ENCODE measurements at places on chromosomes 7 and 10. TPM values are rescaled to one million over a fixed set of nuclear protein-coding genes. Genes with fewer than 3 reads are reported as not detected.

DNA sequence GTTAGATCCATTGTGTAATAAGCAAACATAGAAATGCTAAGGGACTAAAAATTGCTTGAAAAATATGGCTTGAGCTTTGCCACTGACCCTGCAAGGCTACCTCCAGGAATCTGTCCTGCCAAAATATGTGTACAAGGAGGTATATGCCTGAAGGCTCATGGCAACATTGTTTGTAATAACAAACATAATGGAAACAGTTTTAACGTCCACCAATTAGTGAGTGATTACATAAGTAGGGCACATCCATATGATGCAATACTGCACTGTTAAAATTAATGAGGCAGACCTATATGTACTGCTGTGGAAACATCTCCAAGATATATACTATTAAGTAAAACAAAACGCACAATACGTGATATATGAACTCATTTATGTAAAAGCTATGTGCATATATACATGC, 13.1 kb upstream of the GOT1 start:
- no peak for DNase-seq
- H3K27ac ChIP-seq, result no peak overlapping the region
- H3K4me1 ChIP-seq, result no peaks in the 10 kb centered on the region

DNA sequence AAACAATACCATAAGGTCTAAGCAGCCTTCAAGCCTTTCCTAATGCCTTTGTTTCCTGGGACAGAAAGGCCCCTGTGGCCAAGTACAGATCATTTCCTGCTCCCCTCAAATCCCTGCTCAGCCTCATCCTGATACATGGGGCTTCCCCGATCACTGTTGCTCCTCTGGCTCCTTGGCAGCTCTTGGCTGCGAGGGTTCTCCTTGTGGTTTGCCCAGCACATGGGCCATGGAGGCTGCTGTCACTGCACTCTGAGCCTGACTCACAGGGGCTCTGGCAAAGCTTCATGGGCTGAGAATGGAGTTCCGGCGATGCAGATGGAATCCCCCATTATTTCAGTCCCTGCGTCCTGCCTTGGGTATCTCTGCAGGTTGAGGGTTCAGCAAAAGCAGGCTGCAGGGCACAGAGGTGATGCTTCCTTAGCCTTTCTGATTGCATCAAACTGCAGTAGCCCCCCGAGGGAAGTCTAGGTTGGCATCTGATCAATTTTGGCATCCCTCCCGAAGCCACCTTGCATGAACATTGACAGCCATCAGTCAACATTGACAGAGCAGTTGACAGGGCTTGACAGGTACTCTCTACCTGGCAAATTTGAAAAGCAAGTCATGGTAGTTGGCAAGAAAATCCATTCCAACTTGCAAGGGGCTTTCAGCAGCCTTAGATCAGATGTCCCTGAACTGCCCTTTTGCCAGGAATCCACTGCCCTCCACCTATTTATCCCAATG, 168.6 kb downstream of the GFRA1 start:
- DNase-seq, result no peak
- no peaks in the 10 kb centered on the region for H3K36me3 ChIP-seq
- H3K4me3 ChIP-seq, result no peak overlapping the region
- H3K27me3 ChIP-seq, result no peaks in the 10 kb centered on the region
- H3K4me1 ChIP-seq, result peaks cover 12% of the 10 kb centered on the region
- no peak overlapping the region for H3K27ac ChIP-seq

- H3K27ac ChIP-seq, result no peak overlapping the region
- H3K27me3 ChIP-seq, result no peaks in the 10 kb centered on the region
- no peaks in the 10 kb centered on the region for H3K4me1 ChIP-seq
Observed at GRCh38 chr7:145868935-145869334, 247.7 kb upstream of the CNTNAP2 start.

- DNase-seq, result no peak
- no peaks in the 10 kb centered on the region for H3K4me1 ChIP-seq
- H3K27ac ChIP-seq, result no peak overlapping the region
- H3K36me3 ChIP-seq, result no peaks in the 10 kb centered on the region
Observed at GRCh38 chr7:28708033-28708951, 249.8 kb downstream of the TRIL start.

- no peak for DNase-seq
- H3K4me3 ChIP-seq, result no peak overlapping the region
- no peaks in the 10 kb centered on the region for H3K36me3 ChIP-seq
- no peaks in the 10 kb centered on the region for H3K27me3 ChIP-seq
- no peak overlapping the region for H3K27ac ChIP-seq
- H3K4me1 ChIP-seq, result no peaks in the 10 kb centered on the region
Observed at GRCh38 chr10:82124713-82125112, 249.7 kb downstream of the NRG3 start.

DNA sequence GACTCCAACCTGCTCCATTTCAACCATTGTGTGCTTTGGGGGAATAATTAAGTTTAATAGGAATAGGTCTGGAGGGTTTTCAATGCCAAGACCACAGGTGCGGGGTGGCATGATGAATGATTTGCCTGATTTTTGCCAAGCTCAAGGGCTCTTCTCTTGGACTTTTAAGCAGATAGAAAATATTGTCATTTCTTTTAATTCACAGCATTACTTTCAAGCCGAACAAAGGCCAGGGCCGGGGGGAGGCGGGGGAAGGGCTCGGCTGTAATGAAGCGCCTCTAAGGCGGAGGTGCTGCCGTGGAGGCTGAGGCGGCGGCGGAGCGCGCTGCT, 6.5 kb downstream of the PTF1A start:
- H3K36me3 ChIP-seq, result no peaks in the 10 kb centered on the region
- no peaks in the 10 kb centered on the region for H3K27me3 ChIP-seq
- H3K27ac ChIP-seq, result peak overlapping the region; percentile 95
- peaks cover 28% of the 10 kb centered on the region for H3K4me1 ChIP-seq
- DNase-seq, result no peak
- H3K4me3 ChIP-seq, result peak overlapping the region; percentile 27

DNA sequence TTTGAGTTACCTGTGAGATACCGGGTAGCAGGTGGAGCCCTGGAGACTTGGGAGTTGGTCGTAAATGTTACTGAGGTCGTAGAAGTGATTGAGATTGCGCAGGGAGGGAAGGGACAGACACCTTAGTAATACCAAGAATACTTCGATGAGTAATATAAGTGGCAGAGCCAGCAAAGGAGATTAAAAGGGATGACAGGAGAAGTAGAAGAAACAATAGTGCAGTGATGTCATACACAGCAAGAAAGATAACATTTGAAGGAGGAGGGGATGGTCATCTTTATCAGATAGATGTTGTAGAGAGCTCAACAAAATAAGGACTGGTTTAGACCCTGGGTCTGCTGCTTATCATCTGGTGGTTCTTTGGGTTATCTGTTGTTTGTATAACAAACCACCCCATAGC, 5.0 kb downstream of the BCCIP start:
- no peak overlapping the region for H3K27ac ChIP-seq
- no peak overlapping the region for H3K4me3 ChIP-seq
- peaks cover 21% of the 10 kb centered on the region for H3K36me3 ChIP-seq
- no peak for DNase-seq
- no peaks in the 10 kb centered on the region for H3K27me3 ChIP-seq
- peaks cover 21% of the 10 kb centered on the region for H3K4me1 ChIP-seq

GRCh38 chr10:113446739-113447138, 106.1 kb upstream of the HABP2 start:
- H3K27me3 ChIP-seq, result no peaks in the 10 kb centered on the region
- H3K4me3 ChIP-seq, result no peak overlapping the region
- no peak for DNase-seq
- no peaks in the 10 kb centered on the region for H3K36me3 ChIP-seq
- H3K27ac ChIP-seq, result no peak overlapping the region
- H3K4me1 ChIP-seq, result no peaks in the 10 kb centered on the region

DNA sequence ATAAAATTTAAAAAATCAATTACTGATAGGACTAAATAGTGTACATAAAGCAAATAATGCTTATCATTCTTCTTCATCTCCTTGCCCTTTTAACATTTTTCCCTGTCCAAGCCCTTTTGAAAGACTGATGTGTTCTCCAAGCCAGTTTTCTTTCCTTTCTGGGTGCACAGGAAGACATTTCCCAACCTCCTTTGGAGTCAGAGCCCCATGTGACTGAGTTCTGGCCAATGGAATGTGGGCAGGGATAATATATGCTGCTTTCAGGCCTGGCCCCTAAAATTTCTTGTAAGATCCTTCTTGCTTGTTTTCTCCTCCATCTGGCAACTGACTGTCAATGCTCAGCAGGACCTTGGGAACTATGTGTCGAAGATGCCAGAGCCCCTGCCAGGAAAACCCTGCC, 197.5 kb downstream of the EMX2 start:
- H3K4me1 ChIP-seq, result no peaks in the 10 kb centered on the region
- no peaks in the 10 kb centered on the region for H3K27me3 ChIP-seq
- no peak for DNase-seq

- no peaks in the 10 kb centered on the region for H3K27me3 ChIP-seq
- peak overlapping the region; percentile 47 for H3K4me3 ChIP-seq
- peak; percentile 79 for DNase-seq
- no peaks in the 10 kb centered on the region for H3K36me3 ChIP-seq
Observed at GRCh38 chr10:13707156-13707881, 120.6 kb downstream of the PRPF18 start.

- DNase-seq, result no peak
- no peaks in the 10 kb centered on the region for H3K27me3 ChIP-seq
- H3K4me3 ChIP-seq, result no peak overlapping the region
- H3K27ac ChIP-seq, result no peak overlapping the region
- no peaks in the 10 kb centered on the region for H3K36me3 ChIP-seq
Observed at GRCh38 chr10:5871596-5871995, 18.1 kb downstream of the ANKRD16 start.

DNA sequence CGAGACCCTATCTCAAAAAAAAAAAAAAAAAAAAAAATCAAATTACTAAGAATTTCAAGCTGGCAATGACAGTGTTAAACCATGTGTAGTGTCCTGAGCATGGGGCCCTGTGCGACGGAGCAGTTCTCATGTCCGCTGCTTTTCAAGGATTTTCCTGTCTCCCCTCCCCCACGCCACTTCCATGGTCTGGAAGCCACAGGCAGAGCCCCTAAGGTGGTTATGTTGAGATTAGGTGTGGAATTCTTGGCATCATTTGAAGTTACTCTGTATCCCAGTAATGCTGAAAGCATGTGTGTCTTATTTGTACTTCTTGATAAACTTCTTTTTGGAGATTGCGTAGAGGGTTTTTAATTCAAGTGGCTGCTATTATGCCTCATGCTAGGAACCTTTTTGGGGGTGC, 65.2 kb downstream of the PFKFB3 start:
- no peak overlapping the region for H3K4me3 ChIP-seq
- H3K4me1 ChIP-seq, result no peaks in the 10 kb centered on the region
- no peak for DNase-seq

- H3K36me3 ChIP-seq, result no peaks in the 10 kb centered on the region
- no peaks in the 10 kb centered on the region for H3K4me1 ChIP-seq
- H3K27me3 ChIP-seq, result no peaks in the 10 kb centered on the region
- DNase-seq, result peak; percentile 33
Observed at GRCh38 chr7:490461-491291, 29.0 kb downstream of the PDGFA start.

DNA sequence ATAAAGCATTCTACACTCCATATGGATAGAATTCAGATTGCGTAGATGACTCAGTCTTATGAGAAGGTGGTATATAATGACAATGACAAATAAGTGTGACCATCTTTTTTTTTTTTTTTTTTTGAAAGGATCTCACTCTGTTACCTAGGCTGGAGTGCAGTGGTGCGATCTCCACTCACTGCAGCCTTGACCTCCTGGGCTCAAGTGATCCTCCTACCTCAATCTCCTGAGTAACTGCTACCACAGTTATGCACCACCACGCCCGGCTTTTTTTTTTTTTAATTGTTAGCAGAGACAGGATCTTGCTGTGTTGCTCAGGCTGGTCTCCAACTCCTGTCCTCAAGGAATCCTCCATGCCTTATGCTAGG, 43.2 kb upstream of the NRP1 start:
- H3K36me3 ChIP-seq, result no peaks in the 10 kb centered on the region
- H3K27ac ChIP-seq, result no peak overlapping the region
- H3K4me3 ChIP-seq, result no peak overlapping the region
- no peak for DNase-seq

- H3K4me3 ChIP-seq, result no peak overlapping the region
- no peaks in the 10 kb centered on the region for H3K27me3 ChIP-seq
- H3K27ac ChIP-seq, result no peak overlapping the region
- no peak for DNase-seq
- H3K4me1 ChIP-seq, result no peaks in the 10 kb centered on the region
Observed at GRCh38 chr10:121437596-121437995, 160.6 kb downstream of the FGFR2 start.

DNA sequence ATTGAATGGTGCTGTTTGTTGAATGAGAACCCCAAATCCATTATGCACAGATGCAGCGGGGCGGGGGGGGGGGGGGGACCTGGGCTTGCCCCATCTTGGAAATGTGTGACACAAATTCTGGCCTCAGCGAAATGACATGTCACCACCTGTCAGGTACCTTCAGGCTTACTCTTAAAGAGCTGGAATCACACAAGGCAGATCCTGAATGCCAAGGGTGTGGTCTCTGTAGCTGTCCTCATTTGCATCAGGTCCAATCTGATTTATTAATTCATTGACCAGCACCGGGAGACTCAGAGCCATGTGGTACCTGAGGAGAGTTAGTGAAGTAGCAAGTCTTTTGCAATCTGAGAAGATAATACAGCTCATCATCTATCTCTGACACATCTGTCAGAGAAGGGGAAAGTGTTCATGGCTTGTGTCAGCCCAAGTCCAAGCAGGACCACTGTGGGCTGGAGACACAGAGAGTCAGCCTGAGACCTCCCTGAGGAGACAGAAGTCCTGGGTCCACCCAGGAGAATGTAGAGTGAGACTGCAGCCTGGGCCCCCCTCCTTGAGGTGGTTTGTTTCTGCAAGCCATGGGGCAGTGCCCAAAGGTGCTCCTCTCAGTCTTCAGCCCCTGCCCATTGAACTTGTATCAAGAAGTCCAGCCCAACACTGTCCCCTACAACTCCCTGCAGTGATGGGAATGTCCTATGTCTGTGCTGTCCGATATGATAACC, 46.7 kb downstream of the ADCYAP1R1 start:
- H3K27me3 ChIP-seq, result no peaks in the 10 kb centered on the region
- no peak overlapping the region for H3K4me3 ChIP-seq
- H3K36me3 ChIP-seq, result no peaks in the 10 kb centered on the region
- no peaks in the 10 kb centered on the region for H3K4me1 ChIP-seq

DNA sequence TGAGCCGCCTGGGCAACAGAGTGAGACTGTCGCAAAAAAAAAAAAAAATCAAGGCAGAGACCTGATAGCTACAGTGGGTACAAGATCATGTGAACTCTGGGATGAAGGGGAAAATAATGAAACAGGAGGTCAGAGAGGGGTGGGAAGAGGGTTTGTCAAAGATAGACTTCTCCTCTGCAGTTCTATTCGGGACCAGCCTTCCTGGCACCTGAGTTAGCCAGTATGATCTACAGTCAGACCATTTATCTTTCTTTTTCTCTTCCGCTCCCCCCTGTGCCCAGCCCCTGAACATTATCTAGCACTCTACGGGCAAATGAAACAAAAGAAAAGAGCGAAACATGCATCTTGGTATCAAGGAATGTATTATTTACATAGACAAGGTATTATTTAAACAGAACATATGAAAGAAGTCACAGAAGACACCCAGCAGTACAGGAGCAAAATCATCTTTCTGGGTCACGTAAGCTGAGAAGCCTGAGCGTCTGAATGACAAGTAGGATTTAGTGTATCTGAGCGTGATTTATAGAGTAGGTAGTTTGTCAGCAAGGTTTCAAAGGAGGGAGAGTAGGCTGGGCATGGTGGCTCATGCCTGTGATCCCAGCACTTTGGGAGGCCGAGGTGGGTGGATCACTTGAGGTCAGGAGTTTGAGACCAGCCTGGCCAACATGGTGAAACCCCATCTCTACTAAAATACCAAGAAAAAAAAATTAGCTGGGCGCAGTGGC, 109.0 kb downstream of the PRKCQ start:
- no peaks in the 10 kb centered on the region for H3K36me3 ChIP-seq
- no peaks in the 10 kb centered on the region for H3K27me3 ChIP-seq
- no peak overlapping the region for H3K27ac ChIP-seq
- no peak overlapping the region for H3K4me3 ChIP-seq
- DNase-seq, result no peak

RSPH10B gene
- not detected for total RNA-seq

CRTAC1 gene
- 0.37 TPM for total RNA-seq

PNLIPRP1 gene
- total RNA-seq, result 6,570 TPM

SPDYE2 gene
- 0.12 TPM for total RNA-seq
